ENCODE measurements at places on chromosomes 12 and 14.

DNA sequence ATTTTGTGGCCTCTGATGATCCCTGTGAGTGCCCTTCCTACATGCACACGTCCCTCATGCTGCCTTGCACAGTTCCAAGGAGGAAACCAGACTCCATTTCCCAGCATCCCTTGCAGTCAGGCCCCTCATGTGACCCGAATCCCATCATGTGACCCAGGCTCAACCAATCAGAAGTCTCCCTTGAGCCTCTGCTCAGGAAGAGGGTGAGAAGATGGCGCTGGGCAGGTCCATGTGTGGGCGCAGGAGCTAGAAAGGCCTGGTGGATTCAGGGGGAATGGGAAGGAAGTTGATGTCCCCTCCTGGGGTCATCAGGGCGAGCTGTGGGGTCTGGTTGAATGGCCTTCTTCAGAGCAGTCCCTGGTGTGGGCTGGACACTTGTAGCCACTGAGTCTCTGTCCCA lies 240.5 kb downstream of the ADGRD1 start:
- DNase-seq, result no peak

DNA sequence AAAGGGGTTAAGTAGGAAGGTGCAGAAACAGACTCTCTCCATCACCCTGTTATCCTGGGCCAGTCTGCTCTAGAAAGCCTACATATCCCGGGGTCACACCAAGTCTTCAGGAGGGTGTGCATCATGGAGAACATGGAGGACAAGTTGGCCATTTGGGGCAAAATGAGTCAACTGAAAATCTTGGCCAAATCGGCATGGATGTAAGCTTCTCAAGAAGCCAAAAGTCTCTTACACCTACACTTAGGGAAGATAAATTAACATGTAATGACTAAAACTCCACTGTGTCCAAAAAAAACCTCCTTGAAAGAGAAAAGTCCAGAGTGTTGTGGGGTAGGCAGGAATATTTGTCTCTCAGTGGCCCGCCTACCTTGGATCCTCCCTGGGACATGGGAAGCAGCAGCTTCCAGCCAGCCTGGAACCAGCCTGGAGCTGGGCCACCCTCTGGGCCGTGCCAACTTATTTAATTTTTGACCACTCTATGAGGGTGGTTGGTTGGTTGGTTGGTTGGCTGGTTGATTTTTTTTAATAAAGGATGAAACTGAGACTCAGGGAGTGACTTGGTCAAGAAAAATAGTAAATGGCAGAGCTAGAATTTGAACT lies 17.9 kb upstream of the TC2N start:
- DNase-seq, result no peak

DNA sequence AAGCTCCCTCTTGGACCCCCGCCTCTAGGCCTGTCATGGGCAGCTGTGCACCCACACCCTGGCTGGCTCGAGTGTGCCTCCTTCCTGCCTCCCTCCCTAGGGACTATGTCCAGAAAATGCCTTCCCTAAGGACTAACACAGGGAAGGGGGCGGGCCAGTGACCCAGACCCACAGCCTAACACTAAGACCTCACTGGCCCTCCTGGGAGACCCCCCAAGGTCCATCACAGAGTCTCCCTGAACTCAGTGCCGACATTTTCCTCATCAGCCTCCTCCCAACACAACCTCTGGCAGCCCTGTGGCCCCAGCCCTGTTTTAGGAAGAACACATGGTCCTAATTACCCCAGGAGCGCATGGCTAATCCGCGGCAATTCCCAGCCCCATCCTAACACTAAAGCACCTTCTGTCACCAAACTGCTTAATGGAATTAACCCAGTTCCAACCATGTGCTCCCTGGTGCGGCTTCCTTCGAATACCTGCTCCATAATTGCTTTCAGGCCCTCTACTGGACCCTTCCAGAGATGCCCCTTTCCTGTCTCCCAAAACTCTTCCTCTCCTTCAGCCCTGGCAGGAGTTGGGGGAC lies 5.6 kb downstream of the MSI1 start:
- DNase-seq, result no peak

DNA sequence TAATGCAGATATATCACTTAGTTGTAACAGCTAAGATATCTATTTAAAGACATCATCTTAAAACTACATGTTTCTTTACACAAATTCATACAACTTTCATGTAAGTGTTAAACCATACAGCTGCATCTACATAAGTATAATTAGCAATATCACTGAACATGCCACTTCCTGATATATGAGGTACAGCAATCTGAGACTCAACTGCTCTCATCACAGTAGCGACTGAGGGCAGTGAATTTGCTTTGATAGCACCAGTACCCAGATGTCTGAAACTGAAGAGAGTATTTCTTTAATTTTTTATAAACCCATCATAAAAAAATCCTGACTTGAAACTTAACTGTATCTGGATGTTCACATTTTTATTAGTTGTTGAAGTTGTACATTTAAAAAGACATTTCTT lies 34.7 kb upstream of the NUAK1 start:
- DNase-seq, result no peak

- DNase-seq, result no peak
Measured at GRCh38 chr12:46857486-46857885, 31.7 kb upstream of the SLC38A4 start.

DNA sequence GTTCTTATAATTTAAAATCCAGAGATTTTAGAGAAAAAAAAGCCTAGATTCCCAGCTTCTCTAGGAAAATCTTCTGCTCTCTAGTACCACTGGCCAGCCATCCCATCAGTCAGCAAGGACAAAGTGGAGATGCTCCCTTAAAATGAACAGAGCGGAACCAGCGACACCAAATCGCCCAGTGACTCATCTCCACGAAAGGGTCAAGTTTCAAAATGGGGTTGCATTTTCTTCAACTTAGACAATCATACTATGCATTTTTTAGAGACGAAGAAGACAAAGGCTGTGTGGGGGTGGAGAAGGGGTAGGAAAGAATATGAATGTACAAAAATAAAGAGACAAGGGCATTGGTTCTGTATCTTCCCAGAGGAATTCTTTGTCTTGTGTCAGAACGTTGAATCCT lies 212.0 kb downstream of the SLC15A4 start:
- no peak for DNase-seq

DNA sequence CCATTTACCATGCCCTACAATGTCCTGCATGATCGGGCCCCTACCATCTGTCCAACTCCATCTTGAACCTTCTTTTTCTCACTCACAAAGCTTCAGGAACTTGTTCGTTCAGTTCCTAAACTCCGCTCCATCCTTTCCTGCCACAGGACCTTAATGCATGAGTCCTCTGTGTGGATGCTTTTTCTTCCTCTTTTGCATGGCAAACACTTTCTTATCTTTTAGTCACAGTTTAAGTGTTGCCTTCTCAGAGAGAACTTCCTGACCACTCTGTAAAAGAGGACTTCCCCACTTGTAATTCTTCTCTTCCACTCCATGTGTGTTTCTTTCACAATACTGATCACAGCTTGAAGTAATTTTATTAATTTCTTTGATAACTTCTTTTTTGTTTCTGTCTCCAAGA lies 54.4 kb upstream of the ETV6 start:
- DNase-seq, result no peak

DNA sequence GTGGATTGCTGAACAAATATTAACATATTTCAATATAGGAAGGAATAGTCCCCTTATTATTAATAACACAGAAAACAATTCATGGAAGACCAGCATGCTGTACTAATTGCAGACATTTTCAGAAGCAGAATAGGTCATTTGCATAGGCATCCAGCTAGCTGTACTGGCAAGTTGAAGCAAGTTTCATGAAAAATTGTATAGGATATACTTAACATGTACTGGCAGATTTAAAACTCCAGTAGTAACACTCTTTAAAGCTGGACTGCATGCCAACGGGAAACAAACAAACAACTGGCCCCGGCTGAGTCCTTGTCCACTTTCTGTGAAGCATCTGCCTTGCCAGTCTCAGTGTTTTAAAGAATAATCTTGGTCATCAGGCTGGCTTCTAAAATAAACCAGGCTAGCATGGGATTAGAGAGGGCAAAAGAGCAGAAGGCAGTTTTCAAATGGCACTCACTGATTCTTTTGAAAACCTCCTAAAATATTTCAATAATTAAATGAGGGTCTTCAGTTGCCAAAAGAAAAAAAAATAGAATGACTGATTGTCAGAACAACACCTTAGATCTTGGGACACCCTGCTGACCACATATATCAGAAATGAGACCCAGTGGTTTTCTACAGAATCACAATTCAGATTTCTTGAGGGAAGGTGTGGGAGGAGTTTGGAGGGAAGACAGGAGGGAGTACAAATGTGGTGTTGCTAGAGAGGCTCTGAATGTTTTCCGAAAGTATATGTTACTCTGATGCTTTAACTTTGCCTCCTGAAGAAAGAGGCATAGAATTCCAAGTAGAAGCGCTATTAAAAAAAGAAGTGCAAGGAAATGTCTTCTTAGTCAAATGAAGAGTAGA lies 122.5 kb upstream of the KRAS start:
- no peak for DNase-seq

- DNase-seq, result no peak
Measured at GRCh38 chr12:694734-695503, 31.7 kb upstream of the NINJ2 start.

Measured in psoas muscle (tissue), 8 donors.